Uterus (tissue), 4 donors: ENCODE measurements at places on chromosomes 7 and 10. TPM values are rescaled to one million over a fixed set of nuclear protein-coding genes. Genes with fewer than 3 reads are reported as not detected.
A peak's percentile ranks its signal among the peaks of the same experiment; 100 is the strongest.

- DNase-seq, result no peak
Observed at GRCh38 chr10:122359621-122360020, 14.9 kb upstream of the PLEKHA1 start.

HOXA4 gene
- not detected for total RNA-seq

ADAM8 gene
- 5.1 TPM for total RNA-seq

INPP5F gene
- total RNA-seq, result 67.3 TPM

- DNase-seq, result no peak
Observed at GRCh38 chr10:127153181-127153580, 43.2 kb downstream of the INSYN2A start.

TCTN3 gene
- total RNA-seq, result 32.6 TPM

- DNase-seq, result no peak
Observed at GRCh38 chr10:2964632-2965296, 102.6 kb upstream of the PFKP start.

DNA sequence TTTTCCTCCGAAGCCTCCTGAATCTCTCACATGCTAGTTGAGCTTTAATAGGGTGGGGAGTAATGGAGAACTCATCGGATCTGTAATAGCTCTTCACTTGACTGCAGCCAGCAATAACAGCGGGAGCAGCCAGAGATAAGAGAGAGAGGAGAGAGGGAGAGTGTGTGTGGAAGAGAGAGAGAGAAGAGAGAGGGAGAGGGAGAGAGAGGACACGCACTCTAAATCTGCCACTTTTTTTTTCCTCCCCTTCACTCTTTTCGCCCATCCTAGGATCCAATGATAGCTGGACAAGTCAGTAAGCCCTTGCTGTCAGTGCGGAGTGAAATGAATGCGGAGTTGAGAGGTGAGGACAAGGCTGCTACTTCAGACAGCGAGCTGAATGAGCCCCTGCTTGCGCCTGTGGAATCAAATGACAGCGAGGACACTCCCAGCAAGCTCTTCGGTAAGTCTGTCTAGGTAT is 107.9 kb downstream of the POU6F2 start:
- no peak for DNase-seq

TDRD1 gene
- not detected for total RNA-seq

DNA sequence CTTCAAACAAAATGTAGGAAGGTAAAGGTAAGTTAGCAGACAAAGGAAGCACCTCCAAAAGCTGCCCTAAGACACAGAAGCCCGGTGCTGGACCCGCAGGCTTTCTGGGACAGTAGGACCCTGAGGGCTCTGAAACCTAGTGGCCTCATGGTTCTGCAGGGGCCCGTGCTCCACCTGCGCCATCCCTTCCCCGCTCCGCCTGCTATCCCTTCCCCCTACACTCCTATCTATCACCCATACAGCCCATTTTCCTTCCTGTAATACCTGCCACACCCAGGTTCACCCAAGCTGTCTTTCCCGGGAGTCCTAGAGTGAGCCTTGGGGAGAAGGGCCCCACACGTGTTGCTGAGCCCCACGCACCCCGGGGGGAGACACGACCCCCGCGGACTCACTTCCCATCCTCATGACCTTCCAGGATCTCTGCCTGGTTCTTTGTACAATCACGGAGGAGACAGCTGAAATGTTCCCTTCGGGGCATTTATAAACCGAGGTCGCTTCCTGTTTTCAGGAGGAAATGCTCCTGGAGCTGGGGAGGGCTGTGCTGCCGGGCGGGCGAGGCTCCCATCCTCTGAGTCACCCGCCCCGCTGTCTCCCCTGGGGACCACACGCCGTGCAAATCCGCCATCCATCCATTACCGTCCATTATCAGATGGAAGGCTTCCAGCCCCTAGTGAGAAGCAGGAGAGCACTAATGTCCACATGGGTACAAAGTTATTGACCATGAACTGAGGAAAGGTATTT is 251.7 kb upstream of the PITRM1 start:
- DNase-seq, result no peak

WEE2 gene
- 0.07 TPM for total RNA-seq

AZGP1 gene
- total RNA-seq, result not detected

GRCh38 chr10:69446229-69446628 is 5.0 kb upstream of the TSPAN15 start:
- no peak for DNase-seq

DNA sequence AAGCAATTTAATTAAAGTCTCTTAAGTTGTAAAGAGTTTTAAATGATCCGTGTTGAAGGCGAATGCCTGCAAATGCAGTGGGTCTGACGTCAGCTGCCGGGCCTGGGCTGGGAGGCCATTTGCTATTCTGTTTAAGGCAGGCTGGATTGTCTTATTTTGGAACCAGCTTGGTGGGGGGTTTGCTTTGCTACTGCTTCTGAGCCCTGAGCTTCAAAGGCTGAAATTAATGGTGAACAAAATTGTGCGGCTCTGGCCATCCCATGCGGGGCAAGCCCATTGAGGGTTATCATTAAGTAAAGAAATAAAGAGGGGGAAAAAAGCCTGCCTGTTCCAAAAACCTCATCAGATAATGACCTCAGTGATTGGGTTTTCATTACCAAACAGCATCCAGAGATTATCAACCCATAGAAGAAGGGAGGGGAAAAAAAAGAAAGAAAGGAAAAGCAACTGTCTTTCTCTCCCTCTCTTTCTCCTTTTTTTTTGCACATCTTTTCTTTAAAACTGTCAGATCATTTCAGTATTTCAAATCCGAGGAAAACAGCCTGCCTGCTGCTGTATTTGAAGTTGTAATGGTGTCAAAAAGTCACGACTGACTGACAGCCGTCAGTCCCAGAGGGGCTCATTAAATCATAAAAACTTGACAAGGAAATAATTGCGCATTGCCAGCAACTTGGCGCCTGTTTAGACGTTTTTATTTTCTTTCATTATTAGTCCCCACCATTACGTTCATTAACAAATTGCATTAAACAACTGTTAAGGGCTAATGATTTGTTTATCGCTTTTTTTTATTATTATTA is 131.9 kb upstream of the TCF7L2 start:
- DNase-seq, result no peak

- no peak for DNase-seq
Observed at GRCh38 chr10:88041243-88042159, 178.1 kb downstream of the PTEN start.

- no peak for DNase-seq
Observed at GRCh38 chr10:77879710-77880109, 46.8 kb downstream of the DLG5 start.

DNA sequence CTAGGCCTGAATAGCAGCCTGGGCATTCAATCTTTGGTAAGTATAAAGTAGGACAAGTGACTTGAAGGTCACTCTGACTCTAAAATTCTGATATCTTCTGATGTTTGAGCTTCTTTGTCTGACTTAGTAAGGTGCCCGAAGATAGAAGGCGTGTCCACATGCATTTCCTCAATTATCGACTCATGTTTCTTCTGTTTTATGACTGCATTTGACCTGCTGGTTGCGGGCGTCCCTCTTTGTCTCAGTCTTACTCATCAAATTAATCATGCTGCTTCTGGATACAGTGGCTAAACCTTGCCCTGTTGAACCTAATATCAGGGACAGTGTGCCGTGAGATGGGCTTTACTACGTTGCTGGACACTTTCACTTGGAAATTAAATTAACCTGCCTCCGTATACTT is 534.1 kb downstream of the SDK1 start:
- DNase-seq, result no peak

GRCh38 chr7:43771573-43771972 is 13.1 kb downstream of the BLVRA start:
- DNase-seq, result no peak

GRCh38 chr7:105841866-105842265 is 34.5 kb downstream of the ATXN7L1 start:
- no peak for DNase-seq

IKZF1 gene
- total RNA-seq, result 9.2 TPM

GRCh38 chr7:81209059-81209458 is 290.2 kb upstream of the SEMA3C start:
- no peak for DNase-seq

GARIN1A gene
- not detected for total RNA-seq

CUBN gene
- total RNA-seq, result 9.5 TPM

DNA sequence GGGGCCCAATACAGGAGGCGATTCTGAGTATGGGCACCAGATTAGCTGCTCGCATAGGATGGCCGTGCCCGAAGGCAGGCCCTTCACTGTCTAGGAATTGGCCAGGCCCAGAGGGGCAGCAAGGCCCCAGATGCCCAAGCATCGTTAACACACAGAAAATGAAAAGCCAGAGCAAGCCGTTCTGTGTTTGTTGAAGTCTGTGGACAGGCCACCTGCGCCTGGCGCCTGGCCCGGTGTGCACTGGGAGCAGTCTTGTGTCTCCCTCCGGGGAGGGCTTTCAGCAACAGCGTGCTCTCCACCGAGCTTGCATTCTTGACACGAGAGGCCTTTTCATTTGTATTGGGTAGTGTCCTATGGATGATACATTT is 34.5 kb upstream of the TTYH3 start:
- no peak for DNase-seq

LRRC61 gene
- total RNA-seq, result 41.2 TPM

HERC4 gene
- 32.9 TPM for total RNA-seq

GRCh38 chr7:134931487-134931886 is 54.8 kb upstream of the AGBL3 start:
- no peak for DNase-seq

- DNase-seq, result no peak
Observed at GRCh38 chr10:62183442-62183841, 85.2 kb downstream of the RTKN2 start.

CCL26 gene
- not detected for total RNA-seq

PKD1L1 gene
- total RNA-seq, result 0.41 TPM

GRCh38 chr10:28822719-28823464 is 145.6 kb downstream of the BAMBI start:
- no peak for DNase-seq

GRCh38 chr10:67402620-67403019 is 293.4 kb downstream of the CTNNA3 start:
- DNase-seq, result no peak

DNA sequence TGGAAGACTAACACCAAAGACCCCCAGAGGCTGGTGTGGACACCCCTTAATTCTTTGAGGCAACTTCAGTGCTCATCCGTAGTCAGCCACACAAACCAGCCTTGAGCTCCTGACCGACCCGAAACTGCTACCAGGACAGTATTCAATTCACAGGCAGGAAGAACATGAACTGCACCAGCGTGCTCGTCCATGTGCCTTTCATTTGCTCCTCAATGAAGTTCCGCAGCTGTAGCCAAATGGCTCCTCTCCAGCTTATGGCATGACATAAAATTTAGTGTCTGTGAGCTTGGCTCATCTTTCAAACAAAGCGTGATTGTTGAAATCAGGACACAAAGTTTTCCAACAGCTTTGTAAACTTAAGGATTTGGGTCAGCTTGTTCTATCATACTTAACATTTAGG is 144.1 kb upstream of the FAM171A1 start:
- DNase-seq, result peak; percentile 32

GRCh38 chr7:36278069-36278619 is 111.5 kb upstream of the ANLN start:
- no peak for DNase-seq

SPDYE6 gene
- not detected for total RNA-seq

DNA sequence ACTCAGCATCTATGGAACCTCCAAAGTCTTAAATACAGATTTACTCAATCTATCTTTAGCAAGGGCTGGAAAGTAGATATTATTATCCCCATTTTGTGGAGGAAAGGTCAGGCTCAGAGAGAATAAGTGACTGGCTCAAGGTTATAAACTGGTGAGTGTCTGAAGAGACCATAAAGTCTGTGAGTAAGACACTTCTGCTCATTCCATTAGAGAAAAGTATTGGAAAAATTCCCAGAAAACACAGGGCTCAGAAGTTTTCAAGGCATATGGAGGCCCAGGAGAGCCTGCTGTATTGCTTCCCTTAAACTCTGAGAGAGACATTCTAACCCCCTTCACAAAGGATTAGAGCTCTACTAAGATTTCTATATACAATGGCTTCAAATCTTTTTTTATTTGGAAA is 134.8 kb downstream of the PCDH15 start:
- no peak for DNase-seq

GRCh38 chr10:43256531-43257346 is 10.1 kb downstream of the RASGEF1A start:
- no peak for DNase-seq

ZNF800 gene
- 49.1 TPM for total RNA-seq

DNA sequence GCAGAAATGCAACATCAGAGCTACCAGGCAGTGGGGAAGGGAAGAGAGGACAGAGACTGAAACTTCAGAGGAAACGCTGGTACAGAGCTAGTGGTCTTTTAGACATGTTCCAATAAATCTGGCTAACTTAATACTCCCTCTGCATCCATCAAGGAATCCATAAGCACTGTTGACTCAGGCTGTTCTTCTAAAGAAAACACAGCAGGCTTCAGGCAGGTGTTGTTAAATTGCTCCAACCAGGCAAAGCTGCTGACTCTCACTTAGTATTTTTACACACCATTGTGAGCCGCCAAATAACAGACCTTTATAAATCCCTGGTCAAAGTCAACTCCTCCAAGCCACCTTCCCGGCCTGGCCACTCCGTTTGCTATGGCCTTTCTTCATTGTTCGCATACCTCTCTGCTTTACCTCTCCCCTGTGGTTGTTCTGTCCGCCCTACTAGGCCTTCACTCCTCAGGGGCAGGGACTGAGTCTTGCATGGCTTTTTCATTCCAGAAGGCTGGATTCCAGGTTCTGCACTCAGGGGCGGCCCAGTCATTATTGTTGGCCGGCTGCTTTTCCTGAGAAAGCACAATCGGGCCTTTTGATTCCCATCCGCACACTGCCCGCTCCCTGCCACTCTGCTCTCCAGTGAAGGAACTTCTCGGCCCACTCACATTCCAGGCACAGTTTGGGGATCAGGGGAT is 18.4 kb downstream of the CREB3L2 start:
- no peak for DNase-seq

DNA sequence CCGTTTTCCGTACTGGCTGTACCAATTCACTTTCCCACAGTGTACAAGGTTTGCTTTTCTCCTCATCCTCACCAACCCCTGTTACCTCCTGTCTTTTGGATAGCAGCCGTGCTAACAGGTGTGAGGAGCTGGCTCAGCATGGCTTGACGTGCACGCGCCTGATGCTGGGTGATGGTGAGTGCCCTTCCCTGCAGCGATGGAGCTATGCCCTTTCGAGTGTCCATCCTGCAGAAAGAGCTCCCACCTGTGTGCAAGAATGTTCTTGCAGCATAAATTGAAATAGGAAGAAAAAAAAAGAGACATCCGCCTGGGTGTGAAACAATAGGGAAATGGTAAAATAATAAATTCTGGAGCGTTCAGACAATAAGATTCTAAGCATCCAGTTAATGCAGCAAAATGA is 9.5 kb upstream of the UBE3C start:
- DNase-seq, result no peak

PDE1C gene
- 5.9 TPM for total RNA-seq

DNA sequence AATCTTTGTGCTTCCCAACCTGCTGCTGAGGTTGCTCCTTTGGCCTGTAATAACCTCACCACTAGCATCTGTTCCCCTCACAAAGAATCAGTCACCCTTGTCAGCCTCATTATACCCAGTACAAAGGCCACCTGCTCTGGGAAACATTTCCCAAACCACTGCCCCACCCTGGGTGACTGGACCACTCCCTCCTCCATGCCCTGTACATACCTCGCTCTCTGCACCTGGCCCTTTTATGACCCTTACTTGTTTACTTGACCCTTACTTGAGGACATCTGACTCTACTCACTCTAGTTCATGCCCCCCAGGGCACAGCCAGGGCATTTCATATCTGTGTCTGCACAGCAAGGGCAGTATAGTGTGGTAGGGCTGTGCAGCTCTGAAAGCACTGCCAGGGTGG is 21.4 kb upstream of the AOC1 start:
- no peak for DNase-seq

NODAL gene
- not detected for total RNA-seq
